ENCODE measurements at places on chromosomes 5 and 9.

- no peak for DNase-seq
Measured at GRCh38 chr9:122948313-122948712, 7.5 kb downstream of the RABGAP1 start.

- no peak for DNase-seq
Measured at GRCh38 chr5:106956886-106957285, 713.9 kb downstream of the EFNA5 start.

GRCh38 chr5:59246145-59246869, 647.2 kb downstream of the PDE4D start:
- DNase-seq = no peak

GRCh38 chr9:129310666-129311350, 132.7 kb upstream of the IER5L start:
- no peak for DNase-seq

- DNase-seq = no peak
Measured at GRCh38 chr9:106127776-106128175, 433.4 kb downstream of the TMEM38B start.

GRCh38 chr5:170985486-170985885, 123.7 kb downstream of the RANBP17 start:
- no peak for DNase-seq

GRCh38 chr5:150081541-150082283, 4.6 kb downstream of the CSF1R start:
- DNase-seq = no peak

DNA sequence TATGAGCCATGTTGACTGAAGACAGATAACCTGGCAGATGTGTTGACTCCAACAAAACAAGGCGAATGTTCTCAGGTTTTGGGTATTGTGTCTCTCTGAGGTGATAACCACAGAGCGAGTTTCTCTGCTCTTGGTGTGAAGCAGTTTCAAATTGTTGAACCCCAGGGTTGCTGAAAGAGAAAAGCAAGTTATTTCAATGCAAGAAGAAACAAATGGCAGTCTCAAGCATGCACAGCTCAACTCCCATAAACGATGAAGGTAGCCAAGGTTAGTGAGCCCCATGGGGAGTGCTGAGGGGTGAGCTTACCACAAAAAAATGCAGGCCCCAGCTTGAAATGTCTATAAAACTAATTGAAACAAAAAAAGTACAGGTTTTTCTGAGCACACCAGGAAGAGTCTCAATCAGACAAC, 220.8 kb upstream of the DAPK1 start:
- no peak for DNase-seq

- DNase-seq = no peak
Measured at GRCh38 chr5:19790829-19791466, 197.1 kb downstream of the CDH18 start.

GRCh38 chr5:40307920-40308319, 371.8 kb upstream of the PTGER4 start:
- no peak for DNase-seq

DNA sequence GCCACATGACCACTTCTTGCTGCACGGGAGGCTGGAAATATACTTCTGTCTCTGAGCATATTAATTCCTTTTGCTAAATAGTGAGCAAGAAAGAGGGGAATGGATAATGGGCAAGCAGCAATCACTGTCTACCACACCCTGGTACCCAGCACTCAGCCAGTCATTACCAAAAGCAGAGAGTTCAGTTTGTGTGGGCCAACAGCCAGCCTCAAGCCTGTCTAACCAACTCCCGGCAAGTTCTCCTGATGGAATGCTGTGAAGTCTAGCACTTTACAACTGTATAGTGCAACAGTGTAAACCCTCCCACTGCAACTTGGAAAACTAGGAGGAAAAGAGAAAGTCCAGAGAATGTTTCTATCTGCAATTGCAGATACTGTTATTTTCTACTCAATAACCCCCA, 47.8 kb downstream of the PLK2 start:
- no peak for DNase-seq

DNA sequence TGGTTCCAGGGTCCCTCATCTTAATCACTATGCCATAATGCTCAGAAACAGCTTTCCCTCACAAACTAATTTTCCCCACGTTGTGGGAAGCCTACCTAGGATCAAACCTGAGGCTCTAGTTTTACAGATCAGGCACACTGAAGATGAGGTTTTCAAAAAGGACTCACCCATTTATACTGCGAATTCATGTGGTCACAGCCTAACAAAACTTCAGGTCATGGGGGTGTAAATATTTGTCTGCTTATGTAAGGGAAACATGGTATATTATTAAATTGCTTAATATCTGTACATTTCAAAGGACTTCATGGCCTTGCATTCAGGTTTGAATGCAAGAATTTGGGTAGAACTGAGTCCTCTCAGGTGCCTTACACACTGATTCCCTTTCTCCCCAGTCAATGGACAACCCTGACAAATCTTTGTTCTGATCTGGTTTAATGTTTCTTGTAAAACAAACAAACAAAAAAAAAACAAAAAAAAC, 12.1 kb downstream of the ZFAND5 start:
- DNase-seq = no peak

Data from stimulated activated CD8-positive, alpha-beta memory T cell treated with anti-CD3 and anti-CD28 coated beads, Interleukin-4, amount 100 ng/mL, for 4 hours (primary cell).